ENCODE measurements at places on chromosomes 12 and 14.

DNA sequence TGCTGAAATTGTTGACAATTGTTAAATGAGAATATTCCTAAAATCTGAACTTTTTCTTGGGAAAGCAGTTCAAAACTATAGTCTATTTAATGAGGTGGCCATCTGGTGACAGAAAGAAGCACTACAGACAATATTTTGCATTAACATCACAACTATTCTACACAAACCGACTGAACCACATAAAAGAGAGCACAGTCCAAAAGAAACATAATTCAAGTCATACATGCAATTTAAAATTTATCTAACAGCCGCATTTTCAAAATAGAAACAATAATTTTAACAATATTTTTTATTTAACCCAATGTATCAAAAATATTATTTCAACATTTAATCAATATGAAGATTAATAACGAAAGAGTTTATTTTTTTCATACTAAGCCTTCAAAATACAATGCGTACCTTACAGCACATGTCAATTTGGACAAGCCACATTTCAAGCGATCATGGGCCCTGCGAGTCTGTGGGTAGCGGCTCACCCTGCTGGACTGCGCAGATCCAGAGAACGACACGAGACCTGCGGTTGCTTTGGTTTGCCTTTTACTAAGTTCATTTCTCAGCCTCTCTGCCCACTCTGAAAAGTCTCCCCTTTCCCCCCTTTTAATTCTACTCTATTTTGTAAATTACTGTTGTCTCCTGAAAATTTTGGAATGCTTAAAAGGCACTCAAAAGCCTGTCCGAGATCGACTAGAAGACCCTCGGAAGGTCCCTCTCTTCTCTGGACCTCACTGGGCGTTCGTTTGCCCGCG is 947 bp upstream of the LRRC9 start:
- peak; percentile 48 for DNase-seq

- no peak for DNase-seq
Observed at GRCh38 chr14:95165517-95165916, 8.2 kb upstream of the DICER1 start.

DNA sequence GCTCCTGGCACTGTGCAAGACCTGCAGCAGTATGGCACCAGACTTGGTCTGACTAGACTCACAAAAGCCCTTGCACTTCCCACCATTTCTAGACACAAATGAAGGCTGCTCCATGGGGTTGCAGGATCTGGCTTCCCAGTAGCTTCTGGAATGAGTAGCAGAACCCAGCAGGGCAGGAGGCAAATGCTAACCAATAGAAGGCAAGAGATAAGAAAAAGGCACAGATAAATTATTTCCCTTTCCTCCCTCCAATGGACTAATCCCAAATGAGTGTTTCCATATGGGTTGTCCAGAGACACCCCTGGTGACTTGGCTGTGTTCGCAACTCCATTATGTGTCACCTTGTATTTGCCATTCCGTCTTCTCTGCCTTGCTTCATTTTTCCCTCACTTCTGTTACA is 49.7 kb downstream of the KIF21A start:
- peak; percentile 7 for DNase-seq

DNA sequence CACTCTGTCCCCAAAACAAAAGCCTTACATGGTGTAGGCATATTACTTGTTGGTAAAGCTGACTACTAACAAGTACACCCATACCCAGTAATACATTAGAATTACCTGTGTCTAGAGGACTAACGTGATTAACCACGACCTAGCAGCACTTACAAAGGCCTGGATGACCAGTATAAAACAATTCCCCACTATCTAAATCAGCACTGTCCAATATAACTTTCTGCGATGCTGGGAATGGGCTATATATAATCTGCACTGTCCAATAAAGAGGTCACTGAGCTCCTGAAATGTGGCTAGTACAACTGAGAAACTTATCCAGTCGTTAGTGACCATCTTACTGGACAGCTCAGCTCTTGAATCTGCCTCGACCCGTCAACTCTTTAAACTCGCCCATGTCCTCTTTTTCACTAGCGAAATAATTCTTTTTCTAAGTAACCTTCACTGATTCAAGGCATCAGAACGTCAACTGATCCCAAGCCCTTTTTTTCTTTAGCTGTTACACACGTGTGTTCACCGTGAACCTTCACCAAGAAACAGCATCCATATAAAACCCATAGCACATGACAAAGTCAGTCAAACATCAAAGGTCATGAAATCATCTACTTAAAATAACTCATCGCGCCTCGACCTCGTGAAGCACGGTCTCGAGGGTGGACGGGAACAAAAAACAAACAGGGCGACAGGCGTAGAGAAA is 905 bp upstream of the CIPC start:
- no peak for DNase-seq

GRCh38 chr12:50246873-50247612 is 36.3 kb downstream of the LIMA1 start:
- no peak for DNase-seq

- DNase-seq: no peak
Observed at GRCh38 chr14:98564541-98564940, 707.5 kb downstream of the BCL11B start.

Measured in neural progenitor cell (in vitro differentiated cells).